ENCODE measurements at places on chromosomes 5 and 9. TPM values are rescaled to one million over a fixed set of nuclear protein-coding genes. Genes with fewer than 3 reads are reported as not detected.

GPX8 gene
- 84.0 TPM for polyA plus RNA-seq

SLC45A2 gene
- 0.51 TPM for polyA plus RNA-seq

PDGFRB gene
- polyA plus RNA-seq, result 118 TPM

GPRIN1 gene
- 1.8 TPM for polyA plus RNA-seq

SMIM3 gene
- 22.5 TPM for polyA plus RNA-seq

FBP2 gene
- not detected for polyA plus RNA-seq

SIT1 gene
- polyA plus RNA-seq, result 0.36 TPM

DIRAS2 gene
- polyA plus RNA-seq, result 6.2 TPM

CCDC152 gene
- polyA plus RNA-seq, result 15.4 TPM

FOXD4 gene
- 0.45 TPM for polyA plus RNA-seq

PTGDS gene
- polyA plus RNA-seq, result 29.3 TPM

DND1 gene
- polyA plus RNA-seq, result not detected

SAXO1 gene
- polyA plus RNA-seq, result 0.17 TPM

FOXD4L5 gene
- polyA plus RNA-seq, result 0.10 TPM

TMC1 gene
- polyA plus RNA-seq, result 0.55 TPM

ANKRD20A1 gene
- 3.9 TPM for polyA plus RNA-seq

PCSK1 gene
- polyA plus RNA-seq, result 0.31 TPM

LRRC70 gene
- 7.1 TPM for polyA plus RNA-seq

CDC20B gene
- 0.87 TPM for polyA plus RNA-seq

CDH18 gene
- 1.1 TPM for polyA plus RNA-seq

CRHBP gene
- 28.4 TPM for polyA plus RNA-seq

SH3PXD2B gene
- polyA plus RNA-seq, result 31.5 TPM

ZNF474 gene
- 0.71 TPM for polyA plus RNA-seq

IFNA2 gene
- not detected for polyA plus RNA-seq

KIF27 gene
- polyA plus RNA-seq, result 19.7 TPM

CKMT2 gene
- 4.6 TPM for polyA plus RNA-seq

TYRP1 gene
- polyA plus RNA-seq, result 1.1 TPM

PCDHB2 gene
- 6.0 TPM for polyA plus RNA-seq

CAMK4 gene
- 3.6 TPM for polyA plus RNA-seq

IRX1 gene
- polyA plus RNA-seq, result 27.0 TPM

SLC34A3 gene
- polyA plus RNA-seq, result 5.2 TPM

CCDC171 gene
- 6.1 TPM for polyA plus RNA-seq

C9orf153 gene
- polyA plus RNA-seq, result not detected

PLPP7 gene
- polyA plus RNA-seq, result 2.0 TPM

CTNND2 gene
- 2.1 TPM for polyA plus RNA-seq

AK3 gene
- 105 TPM for polyA plus RNA-seq

SAPCD2 gene
- polyA plus RNA-seq, result 5.9 TPM

DNM1 gene
- polyA plus RNA-seq, result 72.8 TPM

GDNF gene
- 12.9 TPM for polyA plus RNA-seq

DOK3 gene
- 3.8 TPM for polyA plus RNA-seq

SOHLH1 gene
- not detected for polyA plus RNA-seq

AGGF1 gene
- 32.5 TPM for polyA plus RNA-seq

CCNI2 gene
- 4.2 TPM for polyA plus RNA-seq

KCNV2 gene
- polyA plus RNA-seq, result 0.06 TPM

CCDC192 gene
- polyA plus RNA-seq, result 0.55 TPM

SPATA24 gene
- 13.3 TPM for polyA plus RNA-seq

PAEP gene
- 0.28 TPM for polyA plus RNA-seq

IFNA13 gene
- polyA plus RNA-seq, result not detected

RGS14 gene
- polyA plus RNA-seq, result 10.5 TPM

PCDHGA3 gene
- polyA plus RNA-seq, result 3.1 TPM

GABRA6 gene
- 0.17 TPM for polyA plus RNA-seq

HK3 gene
- 0.72 TPM for polyA plus RNA-seq

TAF1L gene
- 0.10 TPM for polyA plus RNA-seq

OR1J2 gene
- polyA plus RNA-seq, result not detected

NCBP1 gene
- polyA plus RNA-seq, result 50.6 TPM

LCN10 gene
- 1.2 TPM for polyA plus RNA-seq

ANKRD31 gene
- 0.40 TPM for polyA plus RNA-seq
